H4 (cell line): ENCODE measurements at places on chromosomes 12 and 14.

GRCh38 chr14:68757618-68758081, 35.2 kb downstream of the ZFP36L1 start:
- peak; percentile 30 for DNase-seq

DNA sequence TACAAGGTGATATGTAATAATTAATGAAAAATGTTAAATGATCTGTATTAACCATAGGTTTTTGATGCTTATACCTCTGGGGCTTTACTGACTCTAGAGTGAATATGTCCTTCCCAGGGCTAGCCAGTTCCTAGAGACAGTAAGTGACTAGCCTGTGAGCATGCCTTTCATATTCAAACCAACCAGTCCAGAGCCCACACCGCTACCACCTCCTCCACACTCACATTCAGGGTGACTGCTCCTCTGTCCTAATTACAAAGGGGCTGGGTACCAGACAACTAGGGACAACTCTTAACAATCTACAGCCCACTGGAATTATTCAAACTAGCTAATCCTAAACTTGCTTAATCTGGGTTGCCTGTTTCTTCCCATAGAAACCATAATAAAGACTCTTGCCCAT, 49.0 kb downstream of the RALGAPA1 start:
- no peak for DNase-seq

- no peak for DNase-seq
Observed at GRCh38 chr14:77311217-77311616, 9.5 kb downstream of the POMT2 start.

DNA sequence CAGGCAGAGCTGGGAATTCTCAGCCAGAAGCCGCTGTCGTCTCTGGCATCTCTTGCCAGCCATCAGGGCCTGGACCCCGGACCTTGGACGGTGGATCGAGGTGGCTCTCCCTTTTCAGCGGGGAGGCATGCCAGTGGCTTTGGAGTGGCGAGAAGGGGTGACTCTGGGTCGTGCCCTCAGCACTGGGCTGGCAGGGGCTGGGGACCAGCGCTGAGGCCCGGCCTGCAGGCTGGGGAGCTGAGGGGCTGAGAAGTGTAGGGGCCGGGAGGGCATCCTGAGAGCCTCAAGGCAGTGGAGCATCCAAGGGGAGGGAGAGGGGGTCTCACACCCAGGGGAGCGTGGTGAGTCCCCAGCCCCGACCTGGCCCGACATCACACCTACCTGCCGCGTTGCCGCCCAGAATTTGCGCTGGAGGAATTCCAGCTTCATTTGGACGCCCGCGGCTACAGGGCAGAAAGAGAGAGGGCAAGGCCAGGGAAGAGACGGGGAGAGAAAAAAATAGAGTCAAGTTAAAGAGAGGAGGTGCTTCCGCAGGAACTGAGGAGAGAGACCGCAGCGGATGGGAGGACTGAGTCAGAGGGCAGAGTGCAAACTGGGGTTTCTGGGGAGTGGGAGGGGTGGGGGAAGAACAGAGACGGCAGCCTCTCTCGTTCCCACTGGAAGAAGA, 9.0 kb upstream of the LRTM2 start:
- DNase-seq, result no peak

GRCh38 chr12:123035841-123036240, 55.4 kb downstream of the ARL6IP4 start:
- DNase-seq, result no peak

DNA sequence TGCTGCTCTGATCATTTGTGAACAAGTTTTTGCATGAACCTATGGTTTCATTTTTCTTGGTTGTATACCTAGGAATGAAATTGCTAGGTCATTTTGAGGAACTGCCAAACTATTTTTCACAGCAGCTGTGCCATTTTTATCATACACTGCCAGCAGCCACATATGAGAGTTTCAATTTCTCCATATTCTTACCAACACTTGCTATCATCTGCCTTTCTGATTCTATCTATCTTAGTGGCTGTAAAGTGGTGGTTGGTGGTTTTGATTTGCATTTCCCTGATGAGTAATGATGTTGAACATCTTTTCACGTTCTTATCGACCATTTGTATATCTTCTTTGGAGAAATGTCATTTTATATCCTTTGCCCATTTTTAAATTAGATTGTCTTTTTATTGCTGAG, 146.1 kb downstream of the C12orf75 start:
- DNase-seq, result no peak

DNA sequence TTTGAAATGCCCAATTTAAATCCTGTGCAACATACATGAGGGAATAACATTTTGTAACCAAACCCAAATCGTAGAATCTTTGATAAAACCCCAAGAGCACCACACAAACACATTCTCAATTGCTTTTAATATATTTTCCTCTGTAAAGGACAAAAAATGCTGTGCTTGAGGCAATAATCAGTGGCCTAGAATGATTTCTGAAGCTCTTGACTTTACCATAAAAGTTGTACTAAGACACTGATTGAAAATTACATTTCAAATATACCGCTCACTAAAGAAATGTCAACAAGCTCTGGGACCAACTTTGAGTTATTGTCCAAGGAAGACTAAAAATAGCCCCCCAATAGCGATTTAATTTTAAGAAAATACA, 1.5 kb downstream of the EML5 start:
- DNase-seq, result no peak

DNA sequence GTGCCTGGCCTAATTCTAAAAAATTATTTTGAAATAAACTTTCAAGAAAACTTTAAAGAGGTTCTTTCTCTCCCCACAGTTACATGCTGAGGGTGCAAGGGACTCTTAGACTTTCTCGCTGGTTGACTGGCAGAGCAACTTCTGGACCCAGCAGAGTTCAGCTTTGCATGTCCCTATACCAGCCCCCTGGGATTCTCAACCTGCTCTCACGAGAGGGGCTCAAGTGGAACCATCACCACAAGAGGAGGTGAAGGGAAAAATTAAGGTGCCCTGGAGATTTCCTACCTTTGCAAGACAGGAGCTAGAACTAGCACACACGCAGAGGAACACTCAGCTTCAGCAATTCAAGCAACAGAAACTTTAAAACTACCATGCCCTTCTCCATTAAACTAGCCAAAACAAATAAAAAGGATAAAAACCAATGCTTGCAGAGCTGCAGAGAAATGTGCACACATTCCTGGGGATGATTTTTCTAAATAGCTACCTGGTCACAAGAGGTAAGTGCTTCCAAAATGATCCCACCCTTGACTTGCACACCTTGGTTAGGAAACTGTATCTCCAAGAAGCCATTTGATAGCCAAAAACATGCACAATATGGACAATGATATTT, 2.5 kb downstream of the HVCN1 start:
- no peak for DNase-seq
